GM04503 (cell line): ENCODE measurements at places on chromosomes 16 and 17.

DNA sequence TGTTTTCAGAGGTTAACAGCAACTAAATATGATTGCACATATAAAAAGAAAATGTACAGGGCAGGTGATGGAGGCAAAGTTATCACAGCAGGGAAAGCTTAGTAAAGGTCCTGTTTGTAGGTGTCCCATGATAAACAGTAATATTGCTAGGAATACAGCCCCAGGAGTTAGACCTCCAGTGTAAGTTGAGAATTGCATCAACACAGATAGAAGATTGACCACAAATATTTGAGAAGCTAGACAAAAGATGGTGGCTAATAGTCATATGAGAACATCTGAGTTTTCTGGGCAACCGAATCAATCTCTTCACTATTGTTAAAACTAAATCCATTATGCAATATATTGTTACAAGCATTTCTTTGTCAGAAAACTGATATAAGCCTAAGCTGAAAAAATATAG lies 152.6 kb downstream of the CDH11 start:
- DNase-seq: no peak

- no peak for DNase-seq
These were observed 24.3 kb downstream of the USP43 start for GRCh38 chr17:9669551-9670008.

DNA sequence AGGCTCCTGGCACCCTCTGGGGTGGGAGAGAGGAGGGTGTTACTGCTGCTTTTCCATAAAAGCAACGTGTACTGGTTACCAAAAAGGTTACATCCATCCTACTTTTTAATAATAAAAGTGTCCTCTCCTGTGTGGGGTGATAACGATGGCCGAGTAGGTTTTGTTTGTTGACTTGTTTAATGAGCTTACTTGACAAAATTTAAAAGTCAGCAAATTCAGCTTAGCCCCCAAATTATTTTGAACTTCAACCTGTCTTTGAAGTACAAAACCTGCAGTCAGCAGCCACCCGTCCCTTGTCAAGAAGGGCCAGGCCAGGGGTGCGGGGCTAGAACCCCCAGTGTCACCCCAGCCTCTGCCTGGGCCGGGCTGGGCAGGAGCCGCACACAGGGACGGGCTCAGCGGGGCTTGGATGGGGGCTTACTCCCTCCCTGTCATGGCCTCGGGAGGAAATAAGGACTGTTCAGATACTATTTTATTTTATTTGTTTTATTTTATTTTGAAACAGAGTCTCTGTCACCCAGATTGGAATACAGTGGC lies 103.9 kb upstream of the CHMP6 start:
- no peak for DNase-seq

DNA sequence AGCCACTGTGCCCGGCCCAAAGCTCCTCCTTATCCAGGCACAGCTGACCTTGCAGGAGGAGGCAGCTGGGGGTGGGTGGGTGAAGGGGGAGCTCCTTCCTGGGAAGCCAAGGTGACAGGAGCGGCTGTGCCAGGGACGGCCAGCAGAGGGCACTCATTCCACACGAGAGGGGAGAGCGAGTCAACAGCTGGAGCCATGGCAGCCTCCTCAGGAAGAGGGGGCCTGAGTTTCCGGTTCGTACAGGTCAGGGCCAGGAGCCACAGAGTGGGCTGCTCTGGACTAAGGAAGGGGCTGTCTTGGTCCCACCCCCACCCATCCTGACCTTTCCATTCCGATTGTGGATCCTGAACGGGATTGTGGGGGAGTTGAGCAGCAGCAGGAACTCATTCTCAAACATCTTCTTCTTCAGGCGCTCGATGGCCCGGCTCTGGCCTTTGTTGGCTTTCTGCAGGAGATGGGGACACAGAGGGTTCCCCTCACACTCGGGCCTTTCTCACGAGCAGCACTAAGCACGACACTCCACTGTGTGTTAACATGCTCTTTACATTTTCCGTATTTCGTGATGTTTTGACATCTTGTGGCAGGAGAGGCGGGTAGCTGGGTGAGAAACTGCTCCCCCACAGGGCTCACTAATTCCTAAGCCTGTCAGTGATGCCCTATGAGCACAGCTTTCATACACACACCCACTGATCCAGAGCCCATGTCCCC lies 61.6 kb downstream of the TIMM22 start:
- DNase-seq: no peak

- no peak for DNase-seq
These were observed 45.4 kb downstream of the NDEL1 start for GRCh38 chr17:8481089-8481488.

- no peak for DNase-seq
These were observed 24.6 kb upstream of the DLX4 start for GRCh38 chr17:49944273-49944870.

DNA sequence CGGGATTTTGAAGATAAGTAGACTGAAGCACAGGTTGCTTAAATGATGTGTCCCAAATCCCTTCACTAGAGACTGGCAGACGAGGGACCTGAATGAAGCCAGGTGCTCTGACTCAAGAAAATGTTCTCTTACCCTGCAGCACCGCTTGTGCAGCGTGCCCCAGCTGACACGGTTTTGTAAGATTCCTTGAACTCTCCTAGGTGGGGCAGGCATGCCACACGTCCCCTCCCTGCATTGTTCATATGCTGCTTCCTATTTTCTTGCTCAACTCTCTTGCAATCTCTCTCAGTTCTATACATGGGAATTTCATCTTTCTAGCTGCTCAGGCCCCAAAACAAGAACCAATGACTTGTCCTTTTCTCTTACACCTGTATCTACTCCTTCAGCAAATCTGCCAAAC lies 22.1 kb upstream of the HNF1B start:
- DNase-seq: no peak

GRCh38 chr17:1713878-1714426 lies 3.8 kb upstream of the TLCD2 start:
- no peak for DNase-seq

- DNase-seq: no peak
These were observed 9.1 kb upstream of the UBB start for GRCh38 chr17:16371742-16372141.

DNA sequence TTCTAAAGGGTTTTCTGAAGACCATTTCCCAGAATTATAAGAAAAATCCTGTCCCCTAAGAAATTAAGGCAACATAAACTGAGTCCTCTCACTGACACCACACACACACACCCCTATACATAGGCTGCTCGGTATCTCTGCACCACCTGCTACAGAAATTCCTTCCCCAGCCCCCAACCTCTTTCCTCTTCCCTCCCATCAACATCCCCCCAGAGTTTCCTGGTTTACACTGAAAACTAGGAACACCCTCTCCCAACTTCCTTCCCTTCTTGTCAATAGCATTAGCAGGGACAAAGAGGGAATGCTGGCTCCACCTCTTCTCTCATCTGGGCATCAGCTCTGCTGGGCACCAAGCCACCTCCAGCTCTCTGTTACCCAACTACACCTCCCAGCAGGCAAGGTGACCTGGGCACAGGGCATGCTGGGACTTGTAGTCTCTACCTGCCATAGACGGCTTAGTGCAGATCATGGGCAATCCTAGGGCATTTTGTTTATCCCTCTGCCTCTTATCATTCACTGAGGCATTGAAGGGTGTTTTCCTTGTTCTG lies 15.7 kb downstream of the CAVIN1 start:
- no peak for DNase-seq

DNA sequence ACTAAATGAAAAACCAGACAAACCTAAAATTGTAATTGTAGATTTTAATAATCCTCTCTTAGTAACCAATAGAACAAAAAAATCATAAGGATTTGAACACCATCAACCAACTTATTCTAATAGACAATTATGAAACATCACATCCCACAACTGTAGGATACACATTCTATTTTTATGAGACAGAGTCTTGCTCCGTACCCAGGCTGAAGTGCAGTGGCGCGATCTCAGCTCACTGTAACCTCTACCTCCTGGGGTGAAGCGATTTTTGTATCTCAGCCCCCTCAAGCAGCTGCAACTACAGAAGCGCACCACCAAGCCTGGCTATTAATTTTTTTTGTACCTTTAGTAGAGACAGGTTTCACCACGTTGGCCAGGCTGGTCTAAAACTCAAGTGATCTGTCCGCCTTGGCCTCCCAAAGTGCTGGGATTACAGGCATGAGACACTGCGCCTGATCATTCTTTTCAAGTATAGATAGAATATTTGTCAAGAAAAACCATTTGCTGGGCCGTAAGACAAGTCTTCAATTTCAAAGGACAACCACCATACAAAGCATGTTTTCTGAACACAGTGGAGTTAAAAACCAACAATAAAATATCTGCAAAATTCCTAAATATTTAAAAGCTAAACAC lies 49.8 kb downstream of the CREBBP start:
- DNase-seq: no peak

DNA sequence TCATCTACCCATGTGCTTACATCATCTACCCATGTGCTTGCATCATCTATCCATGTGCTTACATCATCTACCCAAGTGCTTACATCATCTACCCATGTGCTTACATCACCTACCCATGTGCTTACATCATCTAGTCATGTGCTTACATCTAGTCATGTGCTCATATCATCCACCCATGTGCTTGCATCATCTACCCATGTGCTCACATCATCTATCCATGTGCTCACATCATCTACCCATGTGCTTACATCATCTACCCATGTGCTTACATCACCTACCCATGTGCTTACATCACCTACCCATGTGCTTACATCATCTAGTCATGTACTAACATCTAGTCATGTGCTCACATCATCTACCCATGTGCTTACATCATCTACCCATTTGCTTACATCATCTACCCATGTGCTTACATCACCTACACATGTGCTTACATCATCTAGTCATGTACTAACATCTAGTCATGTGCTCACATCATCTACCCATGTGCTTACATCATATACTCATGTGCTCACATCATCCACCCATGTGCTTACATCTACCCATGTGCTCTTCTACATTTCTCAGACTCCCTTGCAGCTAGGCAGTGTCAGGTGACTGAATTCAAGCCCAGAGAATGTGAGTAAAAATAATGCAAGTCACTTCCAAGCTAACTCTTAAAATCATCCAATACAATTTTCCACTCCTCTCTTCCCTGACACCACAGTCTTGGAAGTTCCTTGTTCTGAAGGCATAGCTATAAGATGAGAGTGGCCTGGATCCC lies 196.8 kb downstream of the CBLN1 start:
- no peak for DNase-seq

GRCh38 chr17:80880648-80880985 lies 111.0 kb upstream of the CHMP6 start:
- no peak for DNase-seq

DNA sequence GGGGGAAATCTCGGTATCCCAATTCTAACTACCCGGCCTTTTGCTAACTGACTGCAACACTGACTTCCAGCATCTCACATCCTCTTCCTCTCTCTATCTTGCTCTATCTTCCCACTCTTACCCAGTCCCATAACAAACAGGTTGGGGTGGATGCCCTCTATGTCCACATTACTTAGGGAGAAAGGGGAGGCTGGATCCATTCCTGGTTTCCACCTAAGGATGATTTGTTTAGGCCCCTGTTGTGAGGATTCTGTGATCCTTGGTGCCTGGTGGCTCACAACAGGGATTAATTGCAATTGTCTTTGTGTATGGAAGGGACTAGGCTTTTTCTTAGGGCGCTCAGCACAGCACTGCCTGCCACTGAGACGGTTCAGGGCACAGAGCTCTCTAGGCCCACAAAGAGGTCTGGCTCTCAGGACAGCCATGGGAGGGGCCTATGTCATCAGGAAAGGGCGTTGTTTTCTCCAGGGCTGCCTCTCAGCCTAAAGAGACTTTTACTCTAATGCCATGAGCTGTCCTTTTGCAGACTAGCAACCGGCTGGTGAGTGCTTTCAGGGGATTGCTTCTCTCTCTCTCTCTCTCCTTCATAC lies 612.1 kb upstream of the SALL1 start:
- no peak for DNase-seq

- DNase-seq: no peak
These were observed at the start of gene NPW for GRCh38 chr16:2019518-2019920. Gene NPW (plus strand): TSS chr16:2019785.

DNA sequence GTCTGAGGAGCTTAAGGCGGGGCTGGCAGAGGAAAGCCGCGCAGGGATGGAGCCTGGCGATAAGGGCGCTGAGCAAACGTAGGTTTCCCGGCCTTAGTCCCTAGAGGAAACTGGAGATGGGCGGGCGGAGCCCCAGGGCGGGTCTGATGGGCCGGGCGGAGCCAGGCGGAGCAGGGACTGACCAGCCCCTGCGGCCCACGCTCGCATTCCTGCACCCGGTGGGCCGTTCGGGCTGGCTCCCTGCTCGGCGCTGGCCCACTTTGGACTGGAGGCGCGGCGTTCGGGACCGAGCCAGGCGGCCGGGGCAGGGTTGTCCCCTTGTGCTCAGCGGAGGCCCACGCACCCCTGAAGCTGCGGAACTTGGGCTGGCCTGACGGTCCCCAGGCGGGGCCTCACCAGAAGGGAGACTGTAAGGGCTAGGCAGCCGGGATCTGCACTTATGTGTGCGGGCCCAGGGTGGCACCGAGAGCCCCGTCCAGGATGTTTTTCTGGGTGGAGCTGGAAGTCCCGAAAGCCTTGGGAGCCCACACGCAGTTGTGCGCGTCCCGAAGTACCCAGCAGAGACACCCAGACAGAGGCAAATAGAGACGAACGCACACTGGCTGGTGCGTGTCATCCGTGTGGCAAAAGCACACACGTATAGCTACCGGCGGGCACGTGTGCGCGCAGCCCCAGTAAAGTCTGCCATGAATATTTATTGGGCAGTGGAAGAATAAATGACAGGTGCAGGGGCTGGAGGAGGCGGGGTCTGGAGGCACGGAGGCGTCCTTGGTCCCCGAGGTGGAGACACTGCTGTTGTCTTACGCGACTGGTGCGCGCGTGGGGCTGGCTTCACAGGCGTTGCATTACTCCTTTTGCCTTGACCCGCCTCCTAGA lies 1.4 kb downstream of the PYDC1 start:
- no peak for DNase-seq

- no peak for DNase-seq
These were observed 119.5 kb upstream of the TNRC6C start for GRCh38 chr17:77838748-77839697.

DNA sequence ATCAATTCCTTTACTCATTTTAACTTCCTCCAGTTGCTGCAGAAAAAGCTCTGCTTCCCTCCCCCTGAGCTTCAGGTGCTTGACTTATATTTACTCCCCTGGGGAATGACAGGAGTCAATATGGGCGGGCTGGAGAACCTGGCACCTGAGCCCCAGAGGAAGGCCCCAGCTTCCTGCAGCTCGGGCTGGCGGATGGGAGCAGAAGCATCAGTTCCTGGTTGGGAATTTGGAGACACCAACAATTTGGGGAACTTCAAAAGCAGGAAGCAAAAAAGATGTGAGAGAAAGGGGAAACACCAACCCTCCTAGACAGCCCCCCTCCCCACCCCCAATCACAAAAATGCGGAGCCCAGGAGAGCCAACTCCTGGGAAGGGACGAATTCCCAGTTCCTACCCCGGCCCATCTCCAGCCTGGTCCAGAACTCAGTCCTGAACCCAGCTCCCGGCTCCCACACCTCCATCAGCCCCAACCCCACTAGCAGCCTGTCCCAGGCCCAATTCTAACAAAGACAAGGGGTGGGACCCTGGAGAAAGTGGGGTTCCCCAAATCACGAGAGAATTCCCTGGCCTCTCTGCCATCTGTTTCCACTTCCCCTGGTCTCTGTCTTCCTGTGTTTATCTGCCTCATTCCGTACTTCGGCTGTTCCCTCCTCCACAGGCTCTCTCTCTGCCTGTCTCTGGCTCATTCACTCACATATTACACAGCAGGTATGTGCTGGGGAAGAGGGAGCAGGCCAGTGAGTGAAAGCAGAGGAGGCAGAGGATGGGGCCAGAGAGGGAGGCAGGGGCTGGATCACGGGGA lies 16.2 kb upstream of the ASGR2 start:
- no peak for DNase-seq
